ENCODE measurements at places on chromosomes 16 and 17.
A peak's percentile ranks its signal among the peaks of the same experiment; 100 is the strongest.

GRCh38 chr17:27603880-27604794 is 26.9 kb upstream of the LGALS9 start:
- no peak for DNase-seq

DNA sequence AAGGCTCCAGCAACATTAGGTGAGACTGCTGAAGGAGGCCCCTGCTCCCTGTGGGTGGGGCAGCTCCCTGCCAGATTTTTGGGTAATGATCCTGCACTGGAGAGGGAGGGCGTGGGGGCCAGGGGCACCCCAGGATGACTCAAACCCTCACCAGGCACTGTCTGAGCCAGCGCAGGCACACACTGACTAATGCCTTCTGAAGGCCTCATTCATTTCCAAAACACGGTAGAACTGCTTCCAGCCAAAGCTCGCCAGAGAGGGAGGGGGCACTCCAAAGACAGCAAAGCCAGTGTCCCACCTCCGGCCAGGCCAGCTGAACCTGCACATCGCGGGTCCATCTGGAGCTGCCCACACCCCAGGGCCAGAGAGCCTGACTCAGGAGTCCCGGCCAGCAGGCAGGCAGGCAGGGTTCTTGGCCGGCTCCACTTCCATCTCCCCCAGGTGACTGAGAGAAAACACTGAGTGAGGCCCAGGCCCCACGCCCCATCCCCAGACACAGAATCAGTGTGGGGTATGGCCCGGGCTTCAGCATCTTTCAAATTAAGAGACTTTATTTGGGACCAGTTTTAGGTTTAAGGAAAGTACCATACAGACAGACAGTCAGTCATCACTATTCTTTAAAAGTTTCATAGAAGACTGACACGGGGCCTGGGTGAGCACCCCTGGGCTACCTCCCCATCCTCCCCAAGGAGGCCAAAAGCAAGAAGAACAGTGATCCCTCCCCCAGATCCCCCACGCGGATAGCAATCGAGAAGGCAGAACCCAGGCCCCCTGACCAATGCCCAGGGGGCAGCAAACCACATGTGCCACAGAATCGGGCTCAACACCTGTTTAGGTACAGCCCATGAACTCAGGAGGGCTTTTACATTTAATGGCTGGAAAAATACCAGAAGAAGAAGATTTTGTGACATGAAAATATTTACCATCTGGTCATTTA is 2.3 kb downstream of the PIEZO1 start:
- peak; percentile 39 for DNase-seq

GRCh38 chr17:49360796-49361128 is 1.3 kb downstream of the ZNF652 start:
- DNase-seq: no peak

- DNase-seq: no peak
Measured at GRCh38 chr17:17457680-17458079, 19.1 kb upstream of the MED9 start.

GRCh38 chr16:86697715-86698114 is 119.4 kb downstream of the FOXL1 start:
- no peak for DNase-seq

GRCh38 chr17:12050646-12051225 is 30.1 kb downstream of the MAP2K4 start:
- no peak for DNase-seq

DNA sequence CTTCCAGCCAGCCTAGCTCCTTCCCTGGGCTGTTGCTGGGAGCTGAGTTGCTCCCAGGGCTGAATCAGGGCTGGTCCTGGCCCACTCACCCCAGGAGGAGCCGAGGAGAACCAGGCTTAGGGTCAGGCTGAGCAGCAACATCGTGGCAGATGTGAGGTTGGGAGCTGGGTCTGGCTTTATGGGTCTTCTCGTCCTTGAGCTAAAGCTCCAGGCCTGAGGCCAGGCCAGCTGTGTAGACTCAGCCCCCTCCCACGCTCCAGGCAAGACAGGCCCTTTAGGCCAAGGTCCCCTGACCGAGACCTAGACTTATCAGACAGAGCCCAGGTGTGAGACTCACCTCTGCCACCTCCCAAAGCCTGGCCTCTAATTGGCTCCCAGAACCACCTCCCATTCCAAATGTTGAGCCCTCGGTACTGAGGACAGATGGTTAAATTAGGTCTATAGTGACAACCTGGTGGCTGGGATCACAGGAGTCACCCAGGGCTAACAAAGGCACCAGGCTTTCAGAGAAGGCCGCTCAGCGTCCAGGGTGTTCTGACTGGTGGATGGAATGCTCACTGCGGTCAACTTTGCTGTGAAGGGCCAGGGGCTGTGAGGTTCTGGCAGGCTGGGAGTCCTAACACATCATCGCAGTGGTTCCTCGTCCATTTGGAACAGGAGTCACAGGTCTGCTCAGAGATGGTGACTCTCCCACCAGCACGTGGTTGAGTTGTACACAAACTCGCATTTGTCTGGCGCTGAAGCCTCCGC is at the start of gene CTRL:
CTRL (minus strand) TSS at position 151 of the 750 bp plus-strand sequence; CDS start at position 141, 10 bp downstream.
- no peak for DNase-seq

- no peak for DNase-seq
Measured at GRCh38 chr17:43660816-43661493, 767 bp downstream of the MEOX1 start.

DNA sequence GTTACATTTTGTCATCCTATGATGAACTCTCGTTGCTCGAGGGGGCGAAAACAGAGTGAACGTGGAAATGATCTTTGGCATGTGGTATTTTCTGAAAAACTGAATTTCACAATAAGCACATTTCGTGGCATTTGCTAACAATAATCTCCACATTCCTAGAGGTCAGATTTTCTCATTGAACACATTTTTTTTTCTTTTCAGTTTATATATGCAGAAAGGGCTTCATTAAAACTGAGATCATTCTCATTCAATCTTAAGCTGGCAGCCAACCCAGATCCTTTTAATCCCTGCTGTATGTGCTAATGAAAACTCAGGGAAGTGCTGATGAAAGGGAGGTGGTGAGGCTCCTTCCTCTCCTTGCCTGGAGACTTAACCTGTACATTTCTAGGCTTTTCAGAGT is 52.6 kb downstream of the PRKCA start:
- no peak for DNase-seq

DNA sequence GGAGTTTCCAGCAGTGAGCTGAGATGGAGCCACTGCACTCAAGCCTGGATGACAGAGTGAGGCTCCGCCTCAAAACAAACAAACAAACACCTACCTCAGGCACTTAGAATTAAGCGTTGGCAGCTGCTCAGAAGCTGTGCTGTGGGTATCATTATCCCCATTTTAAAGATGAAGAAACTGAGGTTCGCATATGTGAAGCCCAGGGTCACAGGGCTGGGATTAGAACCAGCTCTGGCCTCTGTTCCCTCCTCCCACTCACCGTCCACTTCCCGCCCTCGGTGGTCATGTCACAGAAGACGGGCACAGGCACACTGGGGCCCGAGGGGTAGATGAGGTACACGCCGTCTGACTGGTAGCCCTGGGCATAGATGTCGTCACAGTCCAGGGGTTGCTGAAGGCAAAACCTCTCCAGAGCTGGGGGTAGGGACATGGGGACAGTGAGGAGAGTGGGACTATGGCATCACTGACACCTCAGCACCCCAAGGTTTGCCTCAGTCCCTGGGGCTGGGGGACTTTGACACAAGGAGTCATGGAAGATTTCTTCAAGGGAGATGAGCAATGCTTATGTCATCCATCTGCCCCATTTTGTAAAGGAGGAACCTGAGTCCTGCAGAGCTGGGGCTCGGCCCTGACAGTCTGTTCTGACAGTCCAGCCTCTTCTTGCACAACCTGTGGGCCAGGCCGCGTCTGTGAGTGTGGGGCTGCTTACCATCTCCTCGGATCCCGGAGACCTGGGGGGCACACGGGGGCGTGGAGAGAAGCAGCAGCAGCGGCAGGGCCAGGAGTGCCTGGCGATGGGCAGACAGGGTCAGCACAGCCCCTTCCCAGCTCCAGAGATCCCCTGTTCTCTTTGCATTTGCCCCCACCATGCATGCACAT is 700 bp downstream of the MFAP4 start:
- DNase-seq: no peak

DNA sequence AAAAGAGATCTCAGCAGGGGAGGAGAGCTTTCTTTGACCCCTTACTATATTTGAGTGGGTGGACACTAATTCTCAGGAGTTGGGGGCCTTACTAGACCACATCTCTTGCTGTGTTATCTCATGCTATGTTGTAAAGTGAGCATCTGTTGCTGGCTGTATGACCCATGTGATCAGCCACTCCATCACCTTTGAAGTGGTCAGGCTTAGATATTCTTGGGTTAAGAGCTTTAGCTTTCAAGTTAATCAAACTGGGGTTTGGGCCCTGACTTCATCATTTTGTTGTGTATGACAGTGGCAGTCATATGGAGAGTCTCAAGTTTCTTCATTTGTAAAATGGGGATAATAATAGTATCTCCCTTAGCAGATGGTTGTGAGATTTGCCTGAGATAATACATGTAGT is 201.1 kb downstream of the FTO start:
- DNase-seq: no peak

- no peak for DNase-seq
Measured at GRCh38 chr16:17372386-17372785, 98.4 kb downstream of the XYLT1 start.

GRCh38 chr17:17027442-17028058 is 14.7 kb upstream of the MPRIP start:
- DNase-seq: no peak

DNA sequence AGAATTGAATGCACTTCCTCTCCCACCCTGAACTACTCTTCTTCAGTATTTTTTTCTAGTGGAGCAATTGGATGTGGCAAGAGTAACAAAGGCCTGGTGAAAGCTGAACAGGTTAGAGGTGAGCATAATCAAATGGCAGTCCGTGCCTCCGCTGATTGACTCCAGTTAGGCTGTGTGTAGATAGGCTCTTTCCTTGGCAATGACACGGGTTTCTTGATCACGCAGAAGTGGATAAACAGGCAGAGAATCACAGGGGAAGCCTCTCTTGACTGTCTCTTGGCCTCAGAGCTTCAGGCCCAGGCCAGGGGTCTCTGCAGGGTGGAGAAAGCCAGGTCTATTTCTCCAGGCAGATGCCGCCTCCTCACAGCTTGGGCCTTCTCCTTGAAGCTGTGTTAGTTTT is 4.2 kb downstream of the CD300LB start:
- DNase-seq: no peak

DNA sequence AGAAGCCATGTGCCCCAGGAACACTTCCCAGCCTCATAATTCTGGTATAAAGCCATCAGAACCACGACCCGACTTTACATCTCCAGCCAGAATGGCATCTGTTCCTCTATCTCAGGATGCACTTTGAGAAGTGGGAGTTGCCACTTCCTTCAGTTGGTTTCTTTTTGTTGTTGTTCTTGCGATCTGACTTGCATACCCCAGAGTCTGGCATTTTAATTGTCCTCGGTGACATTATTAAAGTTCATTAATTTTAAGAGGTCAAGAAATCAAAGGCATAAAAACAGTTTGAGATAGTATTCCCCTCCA is 13.5 kb downstream of the MARCHF10 start:
- DNase-seq: no peak

Measured in stimulated activated CD8-positive, alpha-beta memory T cell treated with anti-CD3 and anti-CD28 coated beads, Interleukin-2, amount 100 ng/mL, for 1 hour (primary cell).